Fibroblast of lung (primary cell): ENCODE measurements at places on chromosomes 4 and X.

GRCh38 chr4:40405193-40405592 is 70.1 kb downstream of the CHRNA9 start:
- DNase-seq: no peak
- no peaks in the 10 kb centered on the region for H3K4me1 ChIP-seq
- no peak overlapping the region for H3K4me3 ChIP-seq

GRCh38 chr4:153579872-153580271 is 104.2 kb upstream of the TLR2 start:
- no peak overlapping the region for H3K4me3 ChIP-seq
- H3K36me3 ChIP-seq: no peaks in the 10 kb centered on the region
- no peak overlapping the region for H3K27ac ChIP-seq
- no peak for DNase-seq

DNA sequence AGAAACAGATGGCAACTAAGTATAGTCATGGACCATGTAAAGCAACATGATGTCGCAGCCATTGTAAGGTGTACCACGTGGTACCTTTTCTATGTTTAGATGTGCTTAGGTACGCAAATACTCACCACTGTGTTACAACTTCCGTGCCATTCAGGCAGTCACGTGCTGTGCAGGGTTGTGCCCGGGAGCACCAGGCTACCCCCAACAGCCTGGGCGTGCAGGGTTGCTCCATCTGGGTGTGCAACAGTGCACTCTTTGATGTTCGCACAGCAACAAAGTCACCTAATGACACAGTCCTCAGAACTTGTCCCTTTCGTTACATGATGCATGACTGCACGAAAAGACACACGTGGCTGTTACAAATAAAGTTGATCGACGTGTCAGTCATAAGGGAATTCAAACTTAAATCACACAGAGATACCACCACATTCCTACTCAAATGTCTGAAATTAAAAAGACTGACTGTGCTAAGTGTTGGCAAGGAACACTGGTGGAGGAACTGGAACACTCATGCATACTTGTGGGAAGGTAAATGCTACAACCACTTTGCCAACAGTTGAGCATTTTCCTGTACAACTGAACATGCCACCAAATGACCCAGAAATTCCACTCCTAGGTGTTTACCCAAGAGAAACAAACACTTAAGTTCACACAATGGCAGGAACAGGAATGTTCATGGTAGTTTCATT is 24.3 kb downstream of the CPLX1 start:
- no peak overlapping the region for H3K4me3 ChIP-seq
- no peak overlapping the region for H3K27ac ChIP-seq
- H3K36me3 ChIP-seq: no peaks in the 10 kb centered on the region
- H3K4me1 ChIP-seq: no peaks in the 10 kb centered on the region
- DNase-seq: no peak

GRCh38 chr4:9970399-9971011 is 50.8 kb downstream of the SLC2A9 start:
- H3K27ac ChIP-seq: no peak overlapping the region
- no peaks in the 10 kb centered on the region for H3K36me3 ChIP-seq
- no peaks in the 10 kb centered on the region for H3K4me1 ChIP-seq
- no peaks in the 10 kb centered on the region for H3K27me3 ChIP-seq
- DNase-seq: no peak
